ENCODE measurements at places on chromosomes 11 and 22. TPM values are rescaled to one million over a fixed set of nuclear protein-coding genes. Genes with fewer than 3 reads are reported as not detected.

SLC22A8 gene
- not detected for total RNA-seq

OR8D1 gene
- not detected for total RNA-seq

FBLN1 gene
- 0.65 TPM for total RNA-seq

SMC1B gene
- not detected for total RNA-seq

MIOX gene
- total RNA-seq = not detected

TSPAN32 gene
- total RNA-seq = not detected

TMEM121B gene
- total RNA-seq = 0.48 TPM

DNHD1 gene
- total RNA-seq = 4.5 TPM

SPON1 gene
- total RNA-seq = under 0.01 TPM

TRIM49C gene
- not detected for total RNA-seq

SAA4 gene
- not detected for total RNA-seq

CCDC73 gene
- not detected for total RNA-seq

EFCAB6 gene
- total RNA-seq = 0.29 TPM

CRYBB1 gene
- not detected for total RNA-seq

GLB1L3 gene
- not detected for total RNA-seq

CDCA5 gene
- total RNA-seq = 9.5 TPM

SLN gene
- total RNA-seq = not detected

SUSD2 gene
- 0.10 TPM for total RNA-seq

PATE4 gene
- total RNA-seq = not detected

ART1 gene
- total RNA-seq = not detected

SELENOM gene
- total RNA-seq = 65.0 TPM

TBX10 gene
- total RNA-seq = not detected

RIMBP3B gene
- not detected for total RNA-seq

MYEOV gene
- 0.33 TPM for total RNA-seq

ATP6V1E1 gene
- 122 TPM for total RNA-seq

FAM180B gene
- not detected for total RNA-seq

CHRM4 gene
- not detected for total RNA-seq

POU2F3 gene
- total RNA-seq = not detected

TIMP3 gene
- total RNA-seq = 20.5 TPM

OR8D4 gene
- not detected for total RNA-seq

PNPLA2 gene
- 59.4 TPM for total RNA-seq

PKP3 gene
- total RNA-seq = 0.86 TPM

GAL gene
- 2.9 TPM for total RNA-seq

PRODH gene
- not detected for total RNA-seq

ACCSL gene
- not detected for total RNA-seq

SYT9 gene
- total RNA-seq = 2.6 TPM

OR52R1 gene
- total RNA-seq = not detected

TPBGL gene
- not detected for total RNA-seq

MRPL49 gene
- 58.6 TPM for total RNA-seq

TNNT3 gene
- not detected for total RNA-seq

SERPIND1 gene
- total RNA-seq = not detected

NTM gene
- total RNA-seq = 0.29 TPM

SLC5A4 gene
- 2.6 TPM for total RNA-seq

OR56A1 gene
- not detected for total RNA-seq

PHLDB1 gene
- 153 TPM for total RNA-seq

CCDC15 gene
- total RNA-seq = 1.6 TPM

OR52I1 gene
- total RNA-seq = not detected

NCAM1 gene
- 1.6 TPM for total RNA-seq

PGA5 gene
- total RNA-seq = not detected

IL17RA gene
- 10.1 TPM for total RNA-seq

APOA4 gene
- not detected for total RNA-seq

GGTLC2 gene
- total RNA-seq = not detected

MAPK1 gene
- total RNA-seq = 93.7 TPM

Data from vein endothelial cell (primary cell).